ENCODE measurements at places on chromosomes 5 and 9.

GRCh38 chr9:133979921-133980863, 11.9 kb downstream of the VAV2 start:
- no peak for DNase-seq

GRCh38 chr5:33834334-33834733, 57.5 kb downstream of the ADAMTS12 start:
- no peak for DNase-seq

GRCh38 chr5:83428126-83428525, 43.4 kb upstream of the VCAN start:
- no peak for DNase-seq

- no peak for DNase-seq
These were observed 2.9 kb downstream of the OR2S2 start for GRCh38 chr9:35954942-35955546.

- DNase-seq, result no peak
These were observed 123.8 kb upstream of the PHYKPL start for GRCh38 chr5:178356431-178356872.

DNA sequence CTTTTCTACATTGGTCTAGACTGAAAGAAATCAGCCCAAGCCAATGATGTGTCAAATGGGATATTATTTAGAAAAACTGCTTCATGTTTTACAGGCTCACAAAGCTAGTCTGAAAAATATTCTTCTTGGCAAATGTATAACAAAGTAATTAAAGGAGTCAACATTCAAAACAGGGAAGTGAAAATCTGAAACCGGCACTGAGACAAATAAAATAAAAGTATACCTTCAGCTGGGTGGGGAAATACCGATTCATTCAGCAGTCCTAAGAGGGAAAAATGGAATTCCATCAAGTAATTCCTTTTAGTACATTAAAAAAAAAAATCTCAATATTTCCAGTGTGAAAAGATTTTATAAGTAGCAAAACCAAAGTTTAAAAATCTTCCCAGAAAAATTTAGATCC, 259.6 kb upstream of the SLC24A2 start:
- DNase-seq, result no peak

- DNase-seq, result no peak
These were observed 84.5 kb upstream of the RAI14 start for GRCh38 chr5:34571677-34572041.

DNA sequence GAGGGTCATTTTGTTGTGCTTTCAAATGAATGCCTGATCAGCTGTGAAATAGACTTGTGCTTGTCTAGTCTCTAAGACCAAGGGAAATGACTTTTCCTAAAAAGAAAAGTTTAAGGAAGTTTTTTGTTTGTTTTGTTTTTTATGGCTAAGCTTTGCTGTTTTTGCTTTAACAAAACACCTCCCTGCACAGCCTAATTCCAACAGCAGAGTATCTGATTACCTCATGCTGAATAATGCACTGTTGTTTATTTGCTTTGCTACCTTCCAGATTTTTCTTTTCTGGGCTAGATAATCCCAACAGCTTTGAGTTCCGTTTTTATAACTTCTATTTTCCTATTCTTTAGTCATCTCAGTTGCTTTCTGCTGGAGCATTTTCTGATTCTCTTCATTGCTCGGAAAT, 95.8 kb downstream of the AOPEP start:
- DNase-seq, result no peak

DNA sequence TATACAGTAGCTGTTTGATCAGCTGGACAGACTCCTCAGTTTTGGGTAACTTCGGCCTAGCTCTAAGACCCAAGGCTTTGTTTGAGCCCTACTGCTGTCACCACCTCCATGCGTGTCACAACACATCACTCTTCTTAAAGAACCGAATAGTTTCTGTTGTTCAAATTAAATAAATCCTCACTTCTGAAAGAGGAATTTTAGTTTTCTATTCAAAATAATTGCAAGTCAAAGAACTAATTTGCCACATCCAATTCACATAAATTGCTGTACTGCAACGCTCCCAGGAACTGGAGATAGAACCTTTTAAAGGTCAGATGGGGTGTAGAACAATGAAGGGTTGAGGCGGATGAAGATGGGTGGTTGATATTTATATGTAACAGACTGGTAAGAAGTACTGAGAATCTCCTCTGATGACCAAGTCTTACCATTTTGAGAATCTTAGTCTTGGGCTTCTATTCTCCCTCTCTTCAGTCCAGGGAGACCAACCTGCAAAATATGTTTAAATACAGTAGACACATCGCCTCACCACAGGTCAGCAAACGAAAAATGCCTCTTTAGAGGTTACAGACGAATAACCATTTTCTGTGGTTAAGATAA, 1.6 kb downstream of the NREP start:
- DNase-seq, result no peak

GRCh38 chr5:127564002-127564769, 46.7 kb downstream of the PRRC1 start:
- peak; percentile 43 for DNase-seq

- DNase-seq, result no peak
These were observed 397.8 kb downstream of the MED10 start for GRCh38 chr5:5980538-5980895.

GRCh38 chr5:20536813-20537212, 548.8 kb upstream of the CDH18 start:
- no peak for DNase-seq

GRCh38 chr9:87816036-87816435, 66.6 kb upstream of the SPATA31E1 start:
- no peak for DNase-seq

- no peak for DNase-seq
These were observed 113.4 kb downstream of the LHX2 start for GRCh38 chr9:124124729-124125650.

DNA sequence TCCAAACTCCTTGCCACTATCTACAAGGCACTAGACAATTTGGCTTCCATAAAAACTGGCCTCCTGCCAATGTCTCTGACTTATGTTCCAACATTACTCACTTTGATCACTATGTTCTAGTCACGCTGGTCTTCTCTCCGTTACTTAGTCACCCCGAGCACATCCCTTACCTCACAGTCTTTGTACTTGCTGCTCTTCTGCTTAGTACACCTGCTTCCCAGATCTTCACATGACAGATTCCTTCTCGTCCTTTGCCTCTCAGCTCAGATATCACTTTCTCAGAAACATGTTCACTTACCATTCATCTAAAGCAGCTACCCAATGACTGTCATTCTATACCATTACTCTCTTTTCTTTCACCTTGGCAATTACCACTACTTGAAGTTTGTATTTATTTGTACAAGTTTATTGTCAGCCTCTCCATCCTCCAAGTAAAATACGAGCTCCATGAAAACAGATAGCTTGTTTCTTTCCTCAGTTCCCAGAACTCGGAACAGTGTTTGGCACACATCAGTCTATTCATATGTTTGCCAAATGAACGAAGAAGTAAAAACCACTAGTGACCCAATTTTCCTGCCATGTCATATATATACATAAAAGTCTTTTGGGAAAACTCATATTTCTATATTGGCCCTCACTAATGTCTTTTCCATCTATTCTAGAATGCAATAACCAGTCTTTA, 5.9 kb upstream of the SLC22A5 start:
- no peak for DNase-seq

- DNase-seq, result no peak
These were observed 148.1 kb downstream of the KDM4C start for GRCh38 chr9:6905850-6906375.

DNA sequence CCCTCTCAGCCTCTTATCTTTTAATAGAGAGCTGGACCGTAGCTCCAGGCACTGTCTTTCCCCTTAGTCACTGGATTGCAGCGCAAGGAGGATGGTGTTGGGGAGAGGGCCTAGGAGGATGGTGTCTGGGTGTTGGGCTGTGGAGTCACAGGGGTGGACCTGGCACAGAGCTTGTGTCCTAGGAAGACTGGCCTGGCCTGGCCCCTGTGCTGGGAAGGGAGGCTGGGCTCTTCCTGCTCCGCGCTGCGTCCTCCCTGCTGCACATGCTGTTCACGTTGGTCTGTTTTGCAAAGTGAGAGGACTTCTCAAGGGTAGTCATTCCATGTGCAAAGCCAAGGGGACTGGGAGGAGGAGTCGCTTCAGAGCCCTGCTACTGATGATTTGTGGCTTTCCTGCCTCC, 123.9 kb downstream of the EHMT1 start:
- no peak for DNase-seq

GRCh38 chr5:112720576-112720975, 17.1 kb upstream of the APC start:
- DNase-seq, result no peak

DNA sequence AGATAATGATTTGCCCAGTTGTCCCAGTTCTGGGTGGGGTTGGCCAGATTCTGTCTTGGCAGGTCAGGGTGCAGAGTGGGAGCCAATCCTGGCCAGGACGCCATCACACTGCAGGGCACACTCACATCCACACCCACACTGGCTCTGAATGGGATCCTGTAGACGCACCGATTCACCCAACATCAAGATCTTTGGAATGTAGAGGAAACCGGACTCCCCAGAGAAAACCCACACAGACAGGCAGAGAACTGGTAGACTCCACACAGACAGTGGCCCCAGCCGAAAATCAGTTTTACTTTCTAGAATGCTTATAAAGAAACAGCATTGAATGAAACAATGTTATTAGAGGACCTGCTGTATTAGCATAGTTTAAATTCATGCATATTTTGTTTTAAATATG, 343.1 kb upstream of the DAB2 start:
- DNase-seq, result no peak
